Neural crest cell (in vitro differentiated cells): ENCODE measurements at places on chromosomes 4 and X. TPM values are rescaled to one million over a fixed set of nuclear protein-coding genes. Genes with fewer than 3 reads are reported as not detected.
A peak's percentile ranks its signal among the peaks of the same experiment; 100 is the strongest.

The TRIM2 gene
- total RNA-seq, result 105 and 106 TPM in 2 replicates

The CFAP99 gene
- not detected in 2 replicates for total RNA-seq

The REPS2 gene
- 0.27 and 0.58 TPM in 2 replicates for total RNA-seq

The DCHS2 gene
- total RNA-seq, result 0.91 and 1.2 TPM in 2 replicates

The TRIM60 gene
- total RNA-seq, result not detected in 2 replicates

The GALNTL6 gene
- 0.07 TPM in 1 of 2 replicates, not detected in the other for total RNA-seq

GRCh38 chr4:186792728-186793366 lies 69.2 kb upstream of the FAT1 start:
- no peak overlapping the region for H3K4me3 ChIP-seq
- H3K27me3 ChIP-seq, result no peaks in the 10 kb centered on the region
- H3K36me3 ChIP-seq, result no peaks in the 10 kb centered on the region
- no peak overlapping the region for H3K27ac ChIP-seq
- DNase-seq, result no peak

GRCh38 chr4:43496188-43496587 lies 603.7 kb downstream of the GRXCR1 start:
- H3K4me3 ChIP-seq, result no peak overlapping the region
- peaks cover 2% of the 10 kb centered on the region for H3K27me3 ChIP-seq
- H3K27ac ChIP-seq, result no peak overlapping the region
- no peaks in the 10 kb centered on the region for H3K36me3 ChIP-seq
- no peak for DNase-seq

GRCh38 chr4:90078440-90078839 lies 48.8 kb upstream of the CCSER1 start:
- no peak for DNase-seq
- H3K36me3 ChIP-seq, result no peaks in the 10 kb centered on the region
- no peak overlapping the region for H3K4me3 ChIP-seq
- no peak overlapping the region for H3K27ac ChIP-seq

DNA sequence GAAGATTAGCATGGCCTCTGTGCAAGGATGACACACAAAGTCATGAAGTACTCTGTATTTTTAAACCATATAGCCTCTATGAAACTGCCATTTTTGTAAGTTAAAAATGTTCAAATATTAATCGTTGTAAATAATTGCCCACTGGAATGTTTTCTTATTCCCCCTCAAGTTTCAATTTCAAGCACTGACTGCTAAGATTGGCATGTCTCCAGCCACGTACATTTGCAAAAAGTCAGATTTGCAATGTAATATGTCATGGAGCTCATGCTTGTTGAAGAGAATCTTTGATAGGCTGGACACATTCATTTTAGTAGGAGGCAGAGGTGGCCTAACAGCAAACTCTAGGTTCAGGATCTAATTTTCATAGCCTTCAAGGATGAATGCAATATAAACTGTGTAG lies 124.7 kb downstream of the CBR4 start:
- no peaks in the 10 kb centered on the region for H3K27me3 ChIP-seq
- no peak overlapping the region for H3K27ac ChIP-seq
- no peak overlapping the region for H3K4me3 ChIP-seq
- no peak for DNase-seq
- H3K36me3 ChIP-seq, result peaks cover 21% of the 10 kb centered on the region

- peak overlapping the region; percentile 94 for H3K4me3 ChIP-seq
- H3K36me3 ChIP-seq, result no peaks in the 10 kb centered on the region
- no peak overlapping the region for H3K27ac ChIP-seq
- H3K27me3 ChIP-seq, result peaks cover 54% of the 10 kb centered on the region
- DNase-seq, result peak; percentile 51
Observed at GRCh38 chr4:54658252-54659093, 716 bp downstream of the KIT start.

DNA sequence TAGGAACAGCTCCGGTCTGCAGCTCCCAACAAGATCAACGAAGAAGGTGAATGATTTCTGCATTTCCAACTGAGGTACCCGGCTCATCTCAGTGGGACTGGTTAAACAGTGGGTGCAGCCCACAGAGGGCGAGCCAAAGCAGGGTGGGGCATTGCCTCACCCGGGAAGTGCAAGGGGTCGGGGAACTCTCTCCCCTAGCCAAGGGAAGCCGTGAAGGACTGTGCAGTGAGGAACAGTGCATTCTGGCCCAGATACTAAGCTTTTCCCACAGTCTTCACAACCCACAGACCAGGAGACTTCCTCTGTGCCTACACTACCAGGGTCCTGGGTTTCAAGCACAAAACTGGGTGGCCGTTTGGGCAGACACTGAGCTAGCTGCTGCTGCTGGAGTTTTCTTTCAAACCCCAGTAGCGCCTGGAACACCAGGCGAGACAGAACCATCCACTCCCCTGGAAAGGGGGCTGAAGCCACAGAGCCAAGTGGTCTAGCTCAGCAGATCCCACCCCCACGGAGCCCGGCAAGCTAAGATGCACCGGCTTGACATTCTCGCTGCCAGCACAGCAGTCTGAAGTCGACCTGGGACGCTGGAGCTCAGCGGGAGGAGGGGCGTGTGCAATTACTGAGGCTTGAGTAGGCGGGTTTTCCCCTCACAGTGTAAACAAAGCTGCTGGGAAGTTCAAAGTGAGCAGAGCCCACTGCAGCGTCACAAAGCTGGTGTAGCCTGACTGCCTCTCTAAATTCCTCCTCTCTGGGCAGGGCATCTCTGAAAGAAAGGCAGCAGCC lies 84.6 kb downstream of the THOC2 start:
- H3K27me3 ChIP-seq, result no peaks in the 10 kb centered on the region
- H3K27ac ChIP-seq, result no peak overlapping the region
- H3K4me1 ChIP-seq, result peaks cover 15% of the 10 kb centered on the region
- H3K36me3 ChIP-seq, result peaks cover 35% of the 10 kb centered on the region

DNA sequence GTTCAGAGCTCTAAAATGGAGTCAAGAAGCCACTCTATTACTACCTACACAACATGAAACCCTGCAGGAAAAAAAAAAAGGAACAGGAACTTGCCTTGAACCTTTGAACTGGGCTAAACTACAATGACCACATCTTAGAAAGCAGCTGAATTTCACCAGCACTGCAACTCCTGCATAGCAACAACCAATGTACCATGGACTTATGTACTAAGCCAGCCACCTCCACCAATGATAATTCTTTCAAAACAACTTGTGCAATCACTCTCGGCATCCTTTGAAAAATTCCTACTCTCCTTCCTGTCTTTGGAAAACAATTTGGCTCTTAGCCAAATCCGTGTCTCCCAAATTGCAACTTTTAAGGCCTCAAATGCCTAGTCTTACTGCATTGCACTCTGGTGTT lies 26.8 kb upstream of the FMR1 start:
- peaks cover 8% of the 10 kb centered on the region for H3K36me3 ChIP-seq
- H3K4me3 ChIP-seq, result no peak overlapping the region
- H3K4me1 ChIP-seq, result no peaks in the 10 kb centered on the region
- no peak for DNase-seq
- H3K27ac ChIP-seq, result no peak overlapping the region
- no peaks in the 10 kb centered on the region for H3K27me3 ChIP-seq

- H3K27ac ChIP-seq, result no peak overlapping the region
- peaks cover 28% of the 10 kb centered on the region for H3K27me3 ChIP-seq
- peak; percentile 24 for DNase-seq
Observed at GRCh38 chrX:137031517-137032340, 2.1 kb downstream of the GPR101 start.

DNA sequence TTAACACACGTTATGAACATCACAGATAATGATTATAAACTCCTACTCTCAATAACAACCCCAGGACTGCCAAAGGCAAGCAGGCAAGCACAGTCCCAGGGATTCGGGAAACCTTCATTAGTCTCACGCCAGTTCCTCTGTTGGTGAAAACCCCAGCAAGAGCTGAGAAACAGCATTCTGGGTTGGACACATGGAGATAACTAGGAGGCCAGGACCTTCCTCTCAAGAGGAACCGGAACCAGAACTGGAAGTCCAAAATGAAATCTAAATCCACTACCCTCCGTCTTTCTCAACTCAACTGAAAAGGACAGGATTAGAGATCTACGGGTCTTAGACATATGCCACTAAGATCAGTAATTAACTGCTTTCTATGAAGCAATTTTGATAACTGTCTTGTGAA lies 3.8 kb downstream of the VEGFC start:
- H3K4me1 ChIP-seq, result peaks cover 12% of the 10 kb centered on the region
- no peak for DNase-seq
- H3K27me3 ChIP-seq, result peaks cover 31% of the 10 kb centered on the region
- H3K4me3 ChIP-seq, result no peak overlapping the region

- no peak for DNase-seq
- no peak overlapping the region for H3K27ac ChIP-seq
- H3K4me1 ChIP-seq, result no peaks in the 10 kb centered on the region
Observed at GRCh38 chr4:89528526-89529133, 221.0 kb upstream of the GPRIN3 start.

DNA sequence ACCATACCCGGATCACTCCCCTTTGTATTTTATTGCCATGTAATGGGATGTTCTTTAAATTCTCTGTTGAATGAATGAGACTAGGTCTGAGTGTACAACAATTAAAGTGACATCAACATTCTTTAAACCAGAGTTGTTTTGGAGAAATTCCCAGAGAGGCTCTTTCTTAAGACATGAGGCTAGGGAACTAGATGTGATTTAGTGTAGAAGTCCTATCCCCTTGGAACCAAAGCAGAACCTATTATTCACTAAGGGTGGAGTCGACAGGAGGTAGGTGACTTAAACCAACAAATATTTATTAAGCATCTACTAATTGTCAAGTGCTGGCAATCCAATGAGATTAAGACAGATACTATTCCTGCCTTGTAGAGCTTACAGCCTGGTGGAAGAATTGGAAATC lies 1.7 kb downstream of the EIF1AX start:
- H3K27me3 ChIP-seq, result no peaks in the 10 kb centered on the region
- no peak for DNase-seq
- H3K4me3 ChIP-seq, result peak overlapping the region; percentile 95
- no peak overlapping the region for H3K27ac ChIP-seq

GRCh38 chrX:47206316-47206715 lies 12.2 kb upstream of the CDK16 start:
- H3K27me3 ChIP-seq, result no peaks in the 10 kb centered on the region
- H3K4me3 ChIP-seq, result no peak overlapping the region
- H3K36me3 ChIP-seq, result peaks cover 22% of the 10 kb centered on the region
- DNase-seq, result no peak
- H3K27ac ChIP-seq, result no peak overlapping the region

DNA sequence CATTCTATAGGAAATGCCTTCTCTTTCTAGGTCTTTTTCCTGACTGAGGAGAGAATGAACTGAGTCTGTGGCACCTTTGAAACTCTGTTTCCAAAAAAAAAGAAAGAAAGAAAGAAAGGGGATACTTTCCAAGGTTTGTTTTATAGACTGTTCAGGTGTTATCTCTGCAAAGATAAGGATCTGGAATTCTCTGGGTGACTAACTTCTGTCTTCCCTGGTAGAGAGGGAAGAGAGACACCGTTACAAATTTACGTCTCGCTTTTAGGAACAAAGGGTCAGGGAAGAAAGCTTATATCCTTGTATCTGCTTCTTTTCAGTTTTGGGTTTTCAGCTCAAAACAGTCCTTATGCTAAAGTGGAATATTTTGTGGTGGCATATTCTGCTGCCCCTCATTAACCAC lies 314.1 kb downstream of the RAPGEF2 start:
- DNase-seq, result no peak
- no peaks in the 10 kb centered on the region for H3K27me3 ChIP-seq
- H3K36me3 ChIP-seq, result peaks cover 2% of the 10 kb centered on the region
- no peak overlapping the region for H3K4me3 ChIP-seq

- no peaks in the 10 kb centered on the region for H3K4me1 ChIP-seq
- no peak overlapping the region for H3K4me3 ChIP-seq
- H3K36me3 ChIP-seq, result no peaks in the 10 kb centered on the region
Observed at GRCh38 chr4:162456106-162456505, 292.3 kb upstream of the FSTL5 start.

- peaks cover 6% of the 10 kb centered on the region for H3K27me3 ChIP-seq
- H3K4me3 ChIP-seq, result peak overlapping the region; percentile 19
- no peak overlapping the region for H3K27ac ChIP-seq
- no peak for DNase-seq
- peaks cover 56% of the 10 kb centered on the region for H3K4me1 ChIP-seq
Observed at GRCh38 chr4:168880811-168881595, 129.1 kb downstream of the CBR4 start.

DNA sequence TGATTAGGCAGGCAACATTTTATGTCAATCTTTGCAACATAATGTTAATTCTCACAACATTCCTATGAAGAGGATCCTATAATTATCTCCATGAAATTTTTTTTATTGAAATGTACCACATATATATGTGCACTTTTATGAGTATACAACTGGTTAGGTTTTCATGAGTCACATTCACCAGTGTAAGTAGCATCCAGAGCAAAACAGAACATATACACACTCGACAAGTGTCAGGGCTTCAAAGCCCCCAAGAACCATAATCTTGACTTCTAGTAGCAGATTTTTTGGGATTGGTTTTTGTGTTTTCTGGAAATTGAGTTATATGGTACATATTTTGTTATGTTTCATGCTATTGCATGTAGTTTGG lies 62.4 kb downstream of the ARHGAP10 start:
- no peak overlapping the region for H3K4me3 ChIP-seq
- H3K27me3 ChIP-seq, result no peaks in the 10 kb centered on the region
- no peaks in the 10 kb centered on the region for H3K36me3 ChIP-seq

- H3K4me3 ChIP-seq, result no peak overlapping the region
- H3K4me1 ChIP-seq, result no peaks in the 10 kb centered on the region
- peaks cover 2% of the 10 kb centered on the region for H3K36me3 ChIP-seq
Observed at GRCh38 chr4:187692626-187693025, 302.9 kb upstream of the ZFP42 start.

DNA sequence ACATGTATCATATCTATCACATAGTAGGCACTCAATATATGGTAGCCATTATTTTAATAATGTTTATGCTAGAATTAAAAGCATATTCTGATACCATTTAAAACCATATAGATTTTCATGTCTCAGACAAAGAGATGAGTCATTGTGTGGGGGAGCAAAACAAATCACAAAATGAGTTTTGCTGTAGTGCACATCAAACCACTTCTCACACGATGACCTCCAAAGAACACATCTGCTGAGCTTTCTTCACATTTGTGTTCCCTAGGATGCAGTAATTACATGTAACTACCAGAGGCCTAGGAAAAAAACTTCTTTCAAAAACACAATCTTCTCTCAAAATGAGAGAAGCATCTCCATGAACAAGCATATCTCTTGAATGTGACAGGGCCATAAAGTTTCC lies 56.1 kb upstream of the BRS3 start:
- H3K27ac ChIP-seq, result no peak overlapping the region
- DNase-seq, result no peak
- H3K36me3 ChIP-seq, result no peaks in the 10 kb centered on the region
- no peak overlapping the region for H3K4me3 ChIP-seq

- H3K27ac ChIP-seq, result no peak overlapping the region
- no peaks in the 10 kb centered on the region for H3K4me1 ChIP-seq
- no peak for DNase-seq
- H3K4me3 ChIP-seq, result no peak overlapping the region
- no peaks in the 10 kb centered on the region for H3K36me3 ChIP-seq
Observed at GRCh38 chrX:69203638-69204037, 38.4 kb upstream of the PJA1 start.

GRCh38 chrX:24479924-24480323 lies 14.8 kb downstream of the PDK3 start:
- DNase-seq, result no peak
- no peak overlapping the region for H3K4me3 ChIP-seq
- no peaks in the 10 kb centered on the region for H3K27me3 ChIP-seq
- H3K27ac ChIP-seq, result no peak overlapping the region
- no peaks in the 10 kb centered on the region for H3K36me3 ChIP-seq
